ENCODE measurements at places on chromosomes 1 and 21.

- DNase-seq = no peak
These were observed 48.4 kb downstream of the MAB21L3 start for GRCh38 chr1:116159611-116160010.

DNA sequence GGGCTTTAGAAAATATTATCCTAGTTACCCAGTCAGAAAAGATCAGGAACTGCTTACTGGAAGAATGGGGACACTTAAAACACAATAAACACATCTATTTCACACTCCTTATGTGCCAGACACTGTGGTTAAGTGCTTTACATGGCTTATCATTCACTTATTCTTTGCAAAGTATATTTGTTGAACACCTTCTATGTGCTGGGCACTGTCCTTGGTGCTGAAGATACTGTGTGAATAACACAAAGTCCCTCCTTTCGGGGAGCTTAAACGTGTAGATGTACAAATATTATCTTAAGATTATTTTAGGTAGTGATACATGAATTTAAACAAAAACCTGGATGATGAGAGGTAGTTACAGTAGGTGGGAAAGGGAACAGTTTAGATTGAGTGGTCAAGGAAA, 169.3 kb downstream of the ST6GALNAC5 start:
- no peak for DNase-seq

DNA sequence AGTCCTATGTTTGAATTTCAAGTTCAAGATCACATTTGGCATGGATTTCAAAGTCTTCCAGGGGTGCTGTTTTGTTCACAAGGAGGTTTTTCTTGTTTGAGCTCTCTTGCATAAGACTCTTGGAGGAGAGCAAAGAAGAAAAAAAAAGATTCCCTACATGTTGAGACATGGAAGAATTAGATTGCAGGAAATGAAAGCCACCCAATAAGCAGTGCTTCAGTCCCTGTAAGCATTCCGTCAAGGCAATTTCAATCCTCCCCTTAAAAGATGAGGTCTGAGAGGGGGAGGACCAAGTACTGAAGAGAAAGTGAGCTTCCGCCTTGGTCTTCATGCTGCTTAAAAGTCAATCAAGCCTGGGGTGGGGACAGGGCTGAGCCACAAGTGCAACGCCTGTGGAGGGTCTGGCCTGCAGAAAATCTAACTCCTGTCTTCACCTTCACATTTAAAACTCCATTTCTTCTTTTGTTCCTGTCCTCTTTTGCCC, 50.2 kb downstream of the LPAR3 start:
- no peak for DNase-seq

GRCh38 chr21:38333301-38334272, 76.8 kb downstream of the KCNJ15 start:
- DNase-seq = no peak

DNA sequence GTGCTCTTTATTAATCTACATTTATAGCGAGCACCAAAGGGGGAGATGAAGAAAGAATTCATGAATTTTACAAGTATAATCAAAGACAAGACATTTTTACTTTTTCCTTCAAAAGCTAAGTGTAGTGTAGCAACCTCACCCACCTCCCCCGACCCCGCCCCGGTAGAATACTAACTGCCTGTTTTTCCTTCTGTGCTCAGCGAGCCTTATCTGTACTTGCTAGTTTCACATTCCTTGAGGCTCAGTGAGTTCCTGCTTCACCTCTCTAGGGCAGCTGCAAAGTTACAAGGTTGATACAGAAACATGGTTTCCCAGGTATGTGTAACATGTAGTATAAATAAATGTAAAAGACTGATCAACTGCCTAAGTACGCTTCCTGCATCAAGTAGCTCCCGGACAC, 86.5 kb downstream of the LIPI start:
- DNase-seq = no peak

- peak; percentile 4 for DNase-seq
These were observed 21.3 kb downstream of the MIIP start for GRCh38 chr1:12040457-12041051.

- DNase-seq = no peak
These were observed 21.2 kb upstream of the UTS2 start for GRCh38 chr1:7873801-7874795.

DNA sequence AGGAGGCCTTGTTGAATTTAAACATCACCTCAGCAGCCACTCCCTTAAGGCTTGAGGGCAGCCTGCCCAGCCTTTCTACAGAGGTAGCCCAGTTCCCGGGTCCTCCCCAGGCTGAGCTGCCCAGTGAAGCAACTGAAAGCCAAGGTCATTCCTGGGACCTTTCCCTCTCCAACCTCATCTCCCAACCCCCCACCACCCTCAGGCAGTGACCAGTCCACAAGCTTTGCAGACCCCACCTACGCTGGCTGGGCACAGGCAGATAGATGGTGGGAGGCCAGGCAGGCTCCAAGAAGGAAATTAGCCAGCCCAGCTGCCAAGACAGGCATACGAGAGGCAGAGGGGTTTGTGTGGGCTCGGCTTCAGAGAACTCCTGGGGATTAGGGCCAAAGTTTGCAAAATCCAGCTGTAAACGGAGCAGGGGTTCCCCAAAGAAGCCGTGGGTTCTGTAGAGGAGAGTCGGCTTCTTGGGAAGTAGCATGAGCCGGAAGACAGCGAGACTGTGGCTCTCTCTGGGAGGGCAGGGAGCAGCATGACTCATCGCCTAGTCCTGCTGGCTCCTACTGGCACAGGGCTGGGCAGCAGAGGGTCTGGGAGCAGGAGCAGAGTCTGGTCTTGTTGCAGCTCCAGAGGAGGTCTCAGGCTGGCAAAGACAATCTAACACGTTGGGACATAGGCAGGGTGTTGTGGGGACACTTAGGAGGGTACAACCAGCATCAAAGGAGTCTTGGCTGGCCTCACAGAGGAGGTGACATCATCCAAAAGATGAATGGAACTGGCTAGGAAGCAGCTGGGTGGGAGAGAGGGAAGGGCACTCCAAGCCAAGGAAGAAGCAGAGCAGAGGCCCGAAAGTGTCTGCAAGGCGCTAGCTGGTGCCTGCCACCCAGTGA, 2.8 kb upstream of the ZC3H12A start:
- no peak for DNase-seq

DNA sequence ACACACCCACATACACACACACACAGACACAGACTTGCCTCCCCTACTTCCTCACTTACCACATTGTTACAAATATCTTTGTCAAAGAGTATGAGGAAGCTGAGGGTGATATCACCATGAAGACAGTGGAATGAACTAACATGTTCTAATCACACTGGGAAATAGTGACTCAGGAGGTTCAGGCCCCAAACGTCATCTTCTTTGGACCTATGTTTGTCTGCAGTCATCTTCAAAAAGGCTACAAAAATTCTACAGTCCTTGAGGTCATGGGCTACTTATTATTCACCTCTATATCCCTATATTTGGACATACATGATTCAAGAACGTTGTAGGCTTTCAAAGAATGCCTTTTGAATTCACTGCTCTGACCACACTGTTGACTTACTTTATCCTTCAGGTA, 2.1 kb upstream of the LCE2C start:
- DNase-seq = no peak

- no peak for DNase-seq
These were observed 7.6 kb downstream of the CYP4X1 start for GRCh38 chr1:47031059-47031458.

DNA sequence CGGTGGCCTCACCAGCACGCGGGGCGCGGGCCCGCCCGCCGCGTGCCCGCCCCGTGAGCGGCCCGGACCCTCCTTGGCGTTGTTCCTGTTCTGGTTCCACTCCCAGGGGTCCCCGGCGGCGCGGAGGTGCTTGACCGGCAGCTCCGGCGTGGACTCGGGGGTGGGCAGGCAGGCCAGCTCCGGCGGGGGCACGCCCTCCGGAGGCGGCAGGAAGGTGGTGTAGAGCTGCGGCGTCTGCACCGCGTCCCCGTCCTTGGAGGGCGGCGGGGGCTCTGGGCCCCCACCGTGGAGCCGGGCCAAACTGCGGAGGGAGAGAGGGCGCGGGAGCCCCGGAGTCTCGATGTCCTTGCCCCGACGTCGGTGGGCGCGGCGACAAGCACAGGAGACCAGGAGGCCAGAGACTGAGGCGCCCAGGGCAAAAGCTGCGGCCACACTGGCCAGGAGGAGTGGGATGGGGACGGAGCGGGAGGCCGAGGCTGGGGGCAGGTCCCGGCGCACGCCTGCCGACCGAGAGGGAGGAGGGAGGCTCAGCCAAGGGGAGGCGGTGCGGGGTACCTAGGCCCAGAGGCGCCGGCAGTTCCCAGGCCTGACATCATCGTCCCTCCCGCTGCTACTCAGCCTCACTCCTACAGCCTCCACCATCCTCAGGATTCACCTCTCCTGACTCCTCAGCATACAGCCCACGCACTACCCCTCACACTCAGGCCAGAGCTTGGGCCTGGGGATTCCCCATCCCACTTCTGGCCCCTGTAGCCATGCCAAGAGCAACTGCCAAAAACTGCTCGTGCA, 13.2 kb downstream of the SEMA6C start:
- no peak for DNase-seq

DNA sequence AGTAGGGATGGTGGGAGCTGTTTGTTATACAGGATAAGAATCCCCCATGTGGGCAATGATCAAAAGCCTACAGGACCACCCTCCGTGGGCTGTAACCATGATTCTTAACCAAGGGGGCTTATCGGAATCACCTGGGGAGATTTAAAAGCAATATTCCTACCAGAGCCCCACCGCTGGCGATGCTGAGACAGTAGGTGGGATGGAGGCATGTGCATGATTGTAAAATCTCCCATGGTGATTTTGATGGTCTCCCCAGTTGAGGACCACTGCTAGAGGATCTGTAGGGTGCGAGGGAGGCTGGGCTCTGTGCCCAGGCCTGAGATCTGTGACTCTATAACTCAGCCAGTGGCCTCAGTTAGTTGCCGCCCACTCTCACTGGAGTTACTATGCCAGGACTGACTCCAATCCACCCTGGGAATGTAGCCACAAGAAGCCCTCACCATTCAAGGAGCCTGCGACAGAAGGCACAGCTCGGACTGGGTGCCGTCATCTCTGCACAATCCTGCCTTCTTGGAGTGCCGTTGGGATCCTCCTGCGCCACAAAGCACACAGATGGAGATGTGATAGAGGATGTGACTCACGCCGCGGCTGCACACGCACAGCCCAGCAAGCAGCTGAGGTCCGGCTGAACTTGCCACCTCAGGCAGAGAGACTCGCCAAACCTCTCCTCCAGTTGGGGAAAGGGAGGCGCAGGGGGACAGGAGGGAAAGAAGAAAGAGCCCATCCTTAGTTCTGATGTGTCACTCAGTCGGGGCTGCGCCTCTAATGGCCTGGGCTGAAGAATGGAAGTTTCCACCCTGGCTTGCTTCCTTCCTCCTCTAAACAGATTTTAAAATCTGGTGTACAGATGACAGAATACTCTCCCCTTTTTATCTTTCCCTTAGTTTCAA, 26.5 kb downstream of the AKNAD1 start:
- no peak for DNase-seq

DNA sequence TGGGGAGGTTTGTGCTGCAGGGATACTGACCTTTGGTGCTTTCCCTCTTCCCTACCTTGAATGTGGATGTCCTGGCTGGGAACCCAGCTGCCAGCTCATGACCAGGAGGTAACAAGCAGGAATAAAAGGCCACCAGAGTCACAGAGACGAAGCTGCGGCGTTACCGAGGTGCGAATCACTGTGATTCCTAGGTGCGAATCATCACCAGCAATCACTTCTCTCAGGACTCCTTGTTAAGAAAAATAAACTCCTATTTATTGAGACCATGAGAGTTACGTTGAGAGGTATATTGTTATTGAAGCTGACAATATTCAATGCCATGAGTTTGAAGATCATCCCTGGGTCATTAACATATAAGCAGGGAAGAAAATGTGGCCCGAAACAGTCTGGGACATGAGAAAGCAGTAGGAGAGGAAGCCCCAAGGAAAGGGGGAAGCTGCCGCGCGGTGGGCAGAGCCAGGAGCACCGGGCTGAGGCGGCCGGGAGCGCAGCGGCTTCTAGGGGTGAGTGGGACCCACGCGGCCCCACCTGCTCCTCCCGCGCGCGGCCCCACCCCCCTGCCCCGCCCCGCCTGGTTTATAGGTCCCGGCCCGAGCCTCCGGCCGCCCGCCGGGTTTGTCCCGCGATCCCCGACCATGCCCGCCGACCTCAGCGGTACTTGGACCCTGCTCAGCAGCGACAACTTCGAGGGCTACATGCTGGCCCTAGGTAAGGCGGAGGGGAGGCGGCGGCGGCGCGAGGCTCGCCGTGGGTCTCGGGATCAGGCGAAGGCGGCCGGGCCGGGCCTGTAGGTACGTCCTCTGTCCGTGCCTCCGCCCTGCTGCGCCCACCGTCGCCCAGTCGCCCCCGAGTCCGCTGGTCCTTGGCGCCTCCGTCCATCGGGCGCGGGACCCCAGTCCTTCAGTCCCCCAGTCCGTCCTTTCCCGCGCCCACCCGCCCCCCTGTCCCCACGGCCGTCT, at the start of gene RBP7:
RBP7 (plus strand) TSS at position 605 of the 959 bp plus-strand sequence; CDS start at position 636, 31 bp downstream.
- no peak for DNase-seq

DNA sequence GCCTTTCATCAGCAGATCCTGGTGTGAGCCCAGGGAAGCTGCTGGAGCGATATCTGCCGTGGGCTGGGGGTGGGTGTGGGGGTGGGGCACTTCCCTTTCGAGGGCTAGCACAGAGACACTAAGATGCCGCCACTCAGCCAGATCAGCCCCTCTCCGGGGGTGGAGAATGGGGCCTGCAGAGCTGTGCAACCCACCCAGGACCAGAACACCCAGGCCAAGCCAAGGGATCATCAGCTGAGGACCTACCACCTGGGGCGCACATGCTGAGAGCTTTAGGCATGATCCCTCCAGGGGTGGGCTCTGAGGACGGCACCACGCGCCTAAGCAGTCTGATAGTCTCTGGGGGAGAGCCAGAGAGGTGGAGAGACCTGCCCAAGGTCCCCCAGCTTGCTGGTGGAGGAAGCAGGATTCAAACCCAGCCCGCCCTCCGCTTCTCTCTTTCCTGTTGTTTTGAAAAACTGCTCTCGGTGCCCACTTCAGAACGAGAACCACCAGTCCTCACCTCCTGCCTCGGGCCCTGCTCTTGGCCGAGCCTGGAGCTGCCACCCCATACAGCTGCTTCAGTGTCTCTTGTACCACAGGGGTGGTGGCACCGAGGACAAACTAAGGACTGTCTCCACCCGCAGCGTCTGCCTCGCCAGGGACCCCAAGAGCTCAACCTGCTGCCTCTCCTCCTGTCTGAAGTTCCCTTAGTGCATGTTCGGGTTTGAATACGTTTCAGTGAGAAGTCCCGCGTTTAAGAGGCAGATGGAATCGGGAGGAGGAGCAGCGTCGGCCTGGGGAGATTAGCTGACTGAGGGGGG, 39.7 kb upstream of the RUNX3 start:
- no peak for DNase-seq

DNA sequence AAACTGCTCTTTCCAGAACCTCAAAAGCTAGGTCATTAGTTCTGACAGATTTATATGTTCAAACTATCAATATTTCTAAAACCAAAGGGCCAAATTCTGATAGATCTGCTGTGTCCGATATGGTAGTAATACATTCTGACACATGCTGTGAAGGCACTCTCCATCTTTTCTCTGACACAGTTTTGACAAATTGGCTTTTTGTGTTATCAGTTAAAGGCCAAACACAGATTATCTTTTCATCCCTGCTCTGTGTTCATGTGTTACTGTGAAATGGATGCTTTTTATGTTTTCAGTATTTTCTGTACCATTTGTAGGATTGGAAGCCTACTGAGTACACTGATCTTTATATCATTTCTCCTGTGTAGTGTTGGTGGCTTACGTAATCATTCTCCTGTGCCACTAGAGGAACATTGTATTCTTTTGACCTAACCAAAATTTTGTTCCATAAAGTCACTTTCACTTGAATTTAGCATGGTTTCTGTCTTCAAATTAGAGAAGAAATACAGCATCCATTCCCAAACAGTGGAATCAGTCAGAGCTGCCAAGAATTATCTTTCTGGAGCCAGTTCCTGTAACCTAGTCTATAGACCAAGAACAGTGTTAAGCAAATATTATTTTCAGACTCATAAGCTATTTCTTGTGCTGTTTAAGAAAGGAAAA, 137.2 kb downstream of the ADGRL2 start:
- DNase-seq = no peak

Data from NCI-H1436 treated with DMSO at 0.1 percent for 48 hours (cell line).